ENCODE measurements at places on chromosomes 4 and X. TPM values are rescaled to one million over a fixed set of nuclear protein-coding genes. Genes with fewer than 3 reads are reported as not detected.

The UGT2B11 gene
- not detected for total RNA-seq

The CLDN22 gene
- not detected for total RNA-seq

The SERTM2 gene
- not detected for total RNA-seq

The BLTP1 gene
- total RNA-seq: 23.3 TPM

The ADH1C gene
- not detected for total RNA-seq

The CLDN2 gene
- 2.0 TPM for total RNA-seq

The ZXDA gene
- 5.7 TPM for total RNA-seq

The GC gene
- not detected for total RNA-seq
